ENCODE measurements at places on chromosomes 3 and 15. TPM values are rescaled to one million over a fixed set of nuclear protein-coding genes. Genes with fewer than 3 reads are reported as not detected.

The SH2D7 gene
- not detected for total RNA-seq

The CEP70 gene
- 38.0 TPM for total RNA-seq

The LMCD1 gene
- 73.0 TPM for total RNA-seq

- peak within 1 kb of the TSS; percentile 53 for H3K27ac ChIP-seq
- no peaks in the 10 kb centered on the region for H3K36me3 ChIP-seq
- H3K4me1 ChIP-seq, result no peaks in the 10 kb centered on the region
- no peaks in the 10 kb centered on the region for H3K27me3 ChIP-seq
- DNase-seq, result peak; percentile 88
Observed at GRCh38 chr3:44712455-44713075, at the start of gene ZNF502. Gene ZNF502, plus strand, starts transcription at chr3:44712660. Its CDS starts 7,602 bp downstream, at chr3:44720262.

GRCh38 chr15:78682004-78682651, 41.1 kb upstream of the CHRNB4 start:
- no peak overlapping the region for H3K4me3 ChIP-seq
- no peaks in the 10 kb centered on the region for H3K27me3 ChIP-seq
- no peak for DNase-seq
- no peak overlapping the region for H3K27ac ChIP-seq

- no peaks in the 10 kb centered on the region for H3K4me1 ChIP-seq
- no peak for DNase-seq
- no peak overlapping the region for H3K27ac ChIP-seq
Observed at GRCh38 chr3:95335517-95335916, 1272.7 kb downstream of the NSUN3 start.

GRCh38 chr3:94543161-94543560, 480.3 kb downstream of the NSUN3 start:
- H3K36me3 ChIP-seq, result no peaks in the 10 kb centered on the region
- H3K4me3 ChIP-seq, result no peak overlapping the region
- no peaks in the 10 kb centered on the region for H3K27me3 ChIP-seq
- no peak for DNase-seq

- no peak overlapping the region for H3K27ac ChIP-seq
- no peak overlapping the region for H3K4me3 ChIP-seq
- DNase-seq, result no peak
- H3K4me1 ChIP-seq, result no peaks in the 10 kb centered on the region
- no peaks in the 10 kb centered on the region for H3K27me3 ChIP-seq
- no peaks in the 10 kb centered on the region for H3K36me3 ChIP-seq
Observed at GRCh38 chr15:93282808-93283207, 193.8 kb upstream of the RGMA start.

DNA sequence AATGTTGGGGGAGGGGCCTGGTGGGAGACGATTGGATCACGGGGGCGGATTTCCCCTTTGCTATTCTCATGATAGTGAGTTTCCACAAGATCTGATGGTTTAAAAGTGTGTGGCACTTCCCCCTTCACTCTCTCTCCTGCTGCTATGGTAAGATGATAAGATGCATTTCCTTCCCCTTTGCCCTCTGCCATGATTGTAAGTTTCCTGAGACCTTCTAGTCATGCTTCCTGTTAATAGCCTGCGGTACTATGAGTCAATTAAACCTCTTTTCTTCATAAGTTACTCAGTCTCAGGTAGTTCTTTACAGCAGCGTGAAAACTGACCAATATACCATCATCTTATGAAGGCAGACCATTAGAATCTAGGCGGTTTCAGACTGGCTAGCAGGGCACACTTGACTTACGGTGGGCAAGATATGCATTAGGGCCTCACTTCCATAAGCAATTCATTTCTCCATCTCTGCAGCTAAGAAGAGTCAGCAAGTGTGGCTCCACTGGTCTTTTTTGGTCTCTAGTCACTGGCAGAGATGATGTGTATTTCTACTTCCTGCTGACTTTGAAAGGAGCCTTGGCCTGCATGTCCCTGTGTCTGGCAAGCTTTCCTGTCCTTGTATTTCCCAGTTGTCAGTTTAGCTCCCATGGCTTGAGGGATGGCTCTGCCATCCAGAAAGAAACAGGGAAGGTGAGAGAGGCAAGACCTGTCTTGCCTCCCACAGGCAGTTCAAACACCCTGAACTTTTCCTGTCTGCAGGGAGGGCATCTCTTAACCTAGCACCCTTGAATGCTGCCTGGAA, 109.0 kb upstream of the ADAMTS9 start:
- H3K4me1 ChIP-seq, result no peaks in the 10 kb centered on the region
- no peaks in the 10 kb centered on the region for H3K27me3 ChIP-seq
- H3K27ac ChIP-seq, result no peak overlapping the region
- H3K36me3 ChIP-seq, result no peaks in the 10 kb centered on the region
- no peak overlapping the region for H3K4me3 ChIP-seq
- DNase-seq, result peak; percentile 14

- H3K4me1 ChIP-seq, result no peaks in the 10 kb centered on the region
- no peak overlapping the region for H3K4me3 ChIP-seq
- DNase-seq, result no peak
- no peaks in the 10 kb centered on the region for H3K36me3 ChIP-seq
- H3K27me3 ChIP-seq, result no peaks in the 10 kb centered on the region
- H3K27ac ChIP-seq, result no peak overlapping the region
Observed at GRCh38 chr15:84992157-84992944, 10.7 kb downstream of the PDE8A start.

DNA sequence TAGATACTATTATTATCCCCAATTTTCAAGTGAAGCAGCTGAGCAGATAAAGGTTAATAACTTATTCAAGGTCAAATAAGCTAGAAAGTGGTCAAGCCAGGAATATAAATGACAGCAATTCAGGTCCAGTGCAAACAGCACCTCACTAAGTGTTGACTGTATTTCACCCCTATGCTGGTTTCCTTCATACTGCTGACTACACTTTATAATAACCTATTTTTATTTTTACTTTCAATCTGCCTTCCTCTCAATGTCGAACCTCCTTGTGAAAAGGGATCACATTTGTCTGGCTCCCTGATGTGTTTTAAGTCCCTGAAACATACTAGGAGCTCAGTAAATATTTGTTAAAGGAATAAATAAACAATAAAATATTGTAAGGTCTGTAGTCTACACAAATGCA, 146.1 kb downstream of the NAALADL2 start:
- no peaks in the 10 kb centered on the region for H3K4me1 ChIP-seq
- H3K4me3 ChIP-seq, result no peak overlapping the region
- H3K27me3 ChIP-seq, result no peaks in the 10 kb centered on the region
- DNase-seq, result no peak

DNA sequence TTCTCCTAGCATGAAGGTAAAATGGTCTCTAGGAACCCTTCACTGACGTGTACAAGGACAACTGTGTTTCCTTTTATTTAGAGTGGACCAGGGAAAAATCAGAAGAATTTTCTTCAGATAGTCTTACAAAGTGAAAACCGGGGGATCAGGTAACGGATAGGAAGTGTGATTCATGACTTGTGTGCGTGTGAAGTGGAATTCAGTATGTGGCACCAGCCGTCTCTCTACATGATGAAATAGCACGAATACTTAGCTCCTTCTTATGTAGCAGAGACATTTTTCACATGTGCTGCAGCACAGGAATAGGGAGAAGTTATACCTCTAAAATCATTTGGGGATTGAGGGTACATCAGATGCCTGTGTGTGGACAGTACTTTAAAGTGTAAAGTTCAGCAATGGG, 159.2 kb downstream of the MEX3B start:
- no peak overlapping the region for H3K4me3 ChIP-seq
- no peaks in the 10 kb centered on the region for H3K36me3 ChIP-seq
- DNase-seq, result no peak
